ENCODE measurements at places on chromosomes 3 and 15. TPM values are rescaled to one million over a fixed set of nuclear protein-coding genes. Genes with fewer than 3 reads are reported as not detected.

- DNase-seq = peak; percentile 74
Measured at GRCh38 chr15:44066211-44066827, 128.8 kb downstream of the FRMD5 start.

PARP14 gene
- 57.2 TPM for total RNA-seq

DNA sequence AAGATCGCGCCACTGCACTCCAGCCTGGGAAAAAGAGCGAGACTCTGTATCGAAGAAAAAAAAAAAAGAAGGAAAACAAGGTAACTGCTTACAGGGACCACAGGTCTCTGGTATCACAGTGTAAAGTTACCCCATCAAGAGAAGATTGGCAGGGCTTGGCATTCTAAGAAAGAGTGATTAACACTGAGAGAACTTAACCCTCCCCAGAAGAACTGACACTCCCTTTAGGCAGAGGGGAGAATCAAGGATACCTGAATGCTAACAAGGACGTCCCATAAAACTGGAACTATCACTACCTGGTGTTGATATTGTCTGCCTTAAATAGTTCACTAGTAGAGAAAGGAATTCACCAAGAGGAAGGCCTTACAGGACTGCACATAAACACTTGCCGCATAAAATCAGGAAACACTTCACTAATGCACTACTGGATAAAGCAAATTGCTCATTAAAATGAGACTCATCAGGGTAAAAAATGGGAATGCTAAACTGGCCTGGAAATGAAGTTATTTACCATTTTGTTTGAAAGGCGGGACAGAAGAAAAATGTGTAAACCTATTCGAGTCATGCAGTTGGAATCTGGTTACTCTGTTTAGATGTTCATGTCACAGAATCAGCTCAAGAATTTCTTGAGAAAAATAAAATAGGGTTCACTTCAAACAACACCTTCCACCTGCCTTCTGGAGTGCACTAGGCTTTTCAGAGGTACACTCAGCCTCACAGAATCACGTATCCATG is 121.6 kb downstream of the FOXP1 start:
- DNase-seq = no peak

FBXO40 gene
- not detected for total RNA-seq

- no peak for DNase-seq
Measured at GRCh38 chr15:63801910-63802309, 31.8 kb downstream of the HERC1 start.

DNA sequence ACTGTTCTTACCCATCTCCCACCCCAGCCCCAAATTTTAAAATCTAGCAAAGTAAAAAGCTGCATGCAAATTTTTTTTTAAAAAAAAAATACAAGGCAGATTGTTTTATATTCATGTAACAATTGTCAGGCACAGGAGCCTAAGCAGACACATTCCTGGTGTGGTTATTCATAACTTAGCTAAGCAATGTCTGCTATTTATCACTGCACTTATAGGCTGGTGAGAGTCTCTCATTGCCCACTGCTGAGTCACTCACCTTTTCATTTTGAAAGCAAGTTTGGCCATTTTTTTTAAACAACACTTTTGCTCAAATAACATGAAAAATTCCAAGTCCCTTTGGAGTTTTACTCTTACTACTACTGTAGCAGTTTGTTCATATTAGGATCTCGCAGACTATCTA is 413.9 kb downstream of the RBMS3 start:
- peak; percentile 82 for DNase-seq

EXD1 gene
- total RNA-seq = not detected

- DNase-seq = no peak
Measured at GRCh38 chr3:13317596-13318320, 102.4 kb downstream of the NUP210 start.

DNA sequence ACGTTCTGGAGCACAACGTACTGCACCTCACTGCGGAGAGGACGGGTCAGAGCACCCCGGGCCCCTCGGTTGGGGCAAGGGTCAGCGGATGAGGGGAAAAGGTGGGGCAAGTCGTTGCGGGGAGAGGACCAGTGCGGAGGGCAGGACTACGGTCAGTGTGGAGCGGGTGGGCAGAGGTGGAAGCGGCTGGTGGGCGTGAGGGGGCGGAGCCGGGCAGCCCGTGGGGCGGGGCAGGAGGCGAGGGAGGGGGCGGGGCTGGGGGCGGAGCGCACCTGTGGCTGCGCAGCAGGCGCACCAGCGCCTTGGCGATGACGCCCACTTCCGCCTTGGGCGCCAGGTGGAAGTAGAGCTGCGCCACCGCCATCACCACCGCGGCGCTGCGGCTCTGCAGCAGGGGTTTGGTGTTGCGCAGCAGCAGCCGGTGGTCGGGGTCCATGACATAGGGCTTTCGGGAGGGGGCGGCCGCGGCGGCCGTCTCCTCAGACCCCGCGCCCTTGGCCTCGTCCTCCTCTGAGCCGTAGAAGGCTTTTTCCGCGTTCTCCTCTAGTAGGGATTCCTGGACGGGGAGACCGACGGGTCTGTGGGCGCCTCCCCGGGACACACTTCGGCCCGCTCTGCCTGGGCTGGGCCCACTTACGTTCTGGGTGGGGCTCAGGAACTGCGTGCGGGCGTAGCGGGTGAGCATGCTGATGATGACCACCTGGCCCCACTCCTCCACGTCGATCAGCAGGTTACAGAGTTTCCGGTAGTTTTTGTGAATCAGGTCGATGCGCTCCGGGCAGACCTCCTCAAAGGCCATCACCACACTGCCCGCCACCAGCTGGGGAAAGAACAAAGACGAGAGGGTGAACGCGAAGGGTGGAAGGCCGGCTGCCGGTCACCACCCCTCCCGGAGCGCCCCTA is 29.2 kb downstream of the AP3B2 start:
- no peak for DNase-seq

STX19 gene
- total RNA-seq = not detected

GRCh38 chr3:191003742-191004141 is 141.2 kb upstream of the GMNC start:
- DNase-seq = no peak

DNA sequence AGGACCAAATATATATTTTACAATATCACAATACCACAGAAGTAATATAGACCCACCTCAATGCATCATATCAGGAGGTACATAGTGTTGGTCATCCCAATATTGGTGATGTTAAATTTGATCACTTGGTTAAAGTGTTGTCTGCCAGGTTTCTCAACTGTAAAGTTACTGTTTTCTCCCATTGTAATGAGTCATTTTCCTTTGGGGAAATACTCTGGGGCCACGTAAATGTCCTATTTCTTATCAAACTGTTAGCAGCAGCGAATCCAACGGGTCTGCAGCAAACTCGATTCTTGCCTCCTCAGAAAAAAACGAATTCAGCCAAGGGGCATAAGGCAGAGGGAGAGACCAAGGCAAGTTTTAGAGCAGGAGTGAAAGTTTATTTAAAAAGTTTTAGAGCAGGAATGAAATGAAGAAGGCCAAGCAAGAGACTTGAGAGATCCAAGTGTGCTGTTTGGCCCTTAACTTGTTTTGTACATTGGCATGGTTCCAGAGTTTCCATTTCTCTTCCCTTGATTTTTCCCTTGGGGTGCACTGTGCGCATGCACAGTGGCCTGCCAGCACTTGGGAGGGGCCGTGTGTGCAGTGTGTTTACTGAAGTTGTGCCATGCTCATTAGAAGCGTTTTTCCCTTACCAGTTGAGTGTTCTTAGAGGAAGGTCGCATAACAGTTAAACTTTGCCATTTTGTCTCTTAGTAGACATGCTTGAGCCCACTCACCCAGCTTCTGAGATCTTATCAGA is 512.5 kb downstream of the AGBL1 start:
- no peak for DNase-seq

- DNase-seq = no peak
Measured at GRCh38 chr15:90015749-90016148, 14.6 kb downstream of the ZNF710 start.

MUSTN1 gene
- not detected for total RNA-seq

DNA sequence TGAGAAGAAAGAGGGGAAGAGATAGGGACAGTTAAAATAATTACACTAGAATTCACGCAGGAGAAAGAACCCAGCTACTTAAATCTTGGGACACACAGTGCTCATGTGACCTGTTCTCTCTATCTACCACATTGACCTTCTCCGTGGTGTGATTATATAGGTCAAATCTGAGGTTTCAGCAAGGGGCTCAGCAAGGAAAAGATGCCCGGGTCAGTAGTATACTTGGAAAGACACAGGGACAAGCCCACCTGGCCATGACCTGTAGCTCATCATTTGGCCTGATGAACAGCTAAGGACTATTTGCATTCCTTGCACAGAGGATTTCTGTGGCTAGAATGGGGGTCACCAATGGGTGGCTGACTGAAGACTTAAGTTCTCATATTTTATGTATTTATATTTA is 71.9 kb downstream of the SSR3 start:
- no peak for DNase-seq

Data from Daoy (cell line).